ENCODE measurements at places on chromosomes 2 and 18. TPM values are rescaled to one million over a fixed set of nuclear protein-coding genes. Genes with fewer than 3 reads are reported as not detected.
A peak's percentile ranks its signal among the peaks of the same experiment; 100 is the strongest.

DNA sequence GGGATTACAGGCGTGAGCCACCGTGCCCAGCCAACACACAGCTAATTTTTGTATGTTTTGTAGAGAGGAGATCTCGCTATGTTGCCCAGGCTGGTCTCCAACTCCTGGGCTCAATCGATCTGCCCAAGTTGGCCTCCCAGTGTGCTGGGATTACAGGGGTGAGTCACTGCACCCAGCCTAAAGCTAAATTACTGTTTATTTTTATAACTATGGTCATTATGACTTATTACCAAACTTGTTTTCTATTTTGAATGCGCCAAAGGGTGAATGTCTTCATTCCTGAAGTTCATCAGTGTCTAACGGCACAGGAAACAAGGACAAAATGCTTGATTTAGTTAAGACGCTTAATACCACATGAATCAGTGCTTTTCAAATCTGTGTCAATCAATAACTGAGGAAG is 38.9 kb upstream of the GREB1L start:
- H3K36me3 ChIP-seq = no peaks in the 10 kb centered on the region
- no peaks in the 10 kb centered on the region for H3K27me3 ChIP-seq
- H3K27ac ChIP-seq = no peak overlapping the region
- H3K4me1 ChIP-seq = no peaks in the 10 kb centered on the region
- no peak overlapping the region for H3K4me3 ChIP-seq
- no peak for DNase-seq

GRCh38 chr2:138504092-138504491 is 2.5 kb downstream of the SPOPL start:
- H3K36me3 ChIP-seq = no peaks in the 10 kb centered on the region
- H3K27me3 ChIP-seq = no peaks in the 10 kb centered on the region
- H3K4me1 ChIP-seq = peaks cover 6% of the 10 kb centered on the region
- no peak for DNase-seq
- peak overlapping the region; percentile 13 for H3K27ac ChIP-seq

- H3K36me3 ChIP-seq = no peaks in the 10 kb centered on the region
Measured at GRCh38 chr2:72570413-72570812, 255.4 kb downstream of the EXOC6B start.

DNA sequence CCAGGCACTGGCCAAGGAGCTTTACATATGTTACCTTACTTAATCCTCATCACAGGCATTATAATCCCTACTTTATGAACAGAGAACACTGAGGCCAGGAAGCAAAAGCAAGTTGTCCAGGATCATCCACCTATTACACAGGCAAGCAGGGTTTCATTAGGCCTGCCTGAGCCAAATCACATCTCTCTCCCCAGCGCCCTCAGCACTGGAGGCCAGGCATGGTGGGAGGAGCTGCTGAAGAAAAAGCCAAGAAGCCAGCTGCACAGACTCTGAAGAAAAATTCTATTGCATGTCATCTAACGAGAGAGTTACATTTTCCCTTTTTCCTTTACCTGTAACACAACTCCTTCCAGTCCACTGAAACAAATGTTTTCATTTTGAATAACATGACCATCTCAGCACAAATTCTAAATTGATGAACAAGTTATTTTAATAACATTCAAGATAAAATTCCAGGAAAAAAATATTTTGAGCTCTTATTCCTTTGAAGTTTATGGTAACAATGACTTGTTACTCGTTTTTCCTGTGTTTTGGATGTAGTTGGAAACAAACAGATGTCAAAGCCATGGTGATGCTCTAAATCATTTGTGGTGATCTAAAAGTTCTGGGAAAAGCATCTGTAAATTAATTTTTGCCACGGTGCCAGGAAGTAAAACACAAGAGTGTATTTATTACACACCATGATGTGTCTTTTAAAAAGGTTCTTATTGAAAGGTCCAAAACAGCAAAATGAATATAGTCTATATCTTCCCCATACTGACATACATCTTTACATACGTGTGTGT is 139.0 kb upstream of the ITGB6 start:
- no peaks in the 10 kb centered on the region for H3K27me3 ChIP-seq
- H3K4me1 ChIP-seq = no peaks in the 10 kb centered on the region
- no peak overlapping the region for H3K4me3 ChIP-seq
- H3K27ac ChIP-seq = no peak overlapping the region
- no peak for DNase-seq

Gene HOXD13
- total RNA-seq = 0.77 TPM

Gene SPC25
- total RNA-seq = 16.0 TPM

GRCh38 chr2:192035731-192036442 is 158.8 kb downstream of the TMEFF2 start:
- H3K27me3 ChIP-seq = no peaks in the 10 kb centered on the region
- no peak for DNase-seq
- no peak overlapping the region for H3K4me3 ChIP-seq
- no peak overlapping the region for H3K27ac ChIP-seq
- H3K36me3 ChIP-seq = no peaks in the 10 kb centered on the region

Gene LYG1
- total RNA-seq = 0.96 TPM

GRCh38 chr2:237259201-237259600 is 154.8 kb downstream of the COL6A3 start:
- no peaks in the 10 kb centered on the region for H3K36me3 ChIP-seq
- no peaks in the 10 kb centered on the region for H3K4me1 ChIP-seq
- no peak for DNase-seq
- H3K4me3 ChIP-seq = no peak overlapping the region

- no peak for DNase-seq
- H3K4me1 ChIP-seq = no peaks in the 10 kb centered on the region
- H3K27me3 ChIP-seq = no peaks in the 10 kb centered on the region
Measured at GRCh38 chr2:57504787-57505186, 541.8 kb upstream of the VRK2 start.

DNA sequence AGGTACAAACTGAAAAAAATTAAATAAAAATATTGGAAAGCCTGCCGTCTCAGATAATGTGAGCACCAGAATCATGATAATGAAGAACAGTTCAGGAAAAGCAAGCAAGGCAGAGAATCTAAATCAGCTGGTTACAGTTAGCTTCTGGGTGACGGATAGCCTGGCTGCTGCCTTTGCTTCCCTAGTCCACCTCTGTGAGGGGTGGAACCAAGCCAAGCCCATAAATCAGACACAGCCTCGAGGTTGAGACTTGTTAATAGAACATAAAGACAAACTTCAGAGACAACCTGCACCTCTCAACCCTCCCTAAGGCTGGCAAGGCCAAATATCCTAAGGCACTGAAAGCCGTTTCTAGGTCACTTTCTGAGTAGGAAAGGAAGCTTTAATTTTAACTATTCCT is 334.7 kb upstream of the SLC39A10 start:
- no peaks in the 10 kb centered on the region for H3K36me3 ChIP-seq
- no peak overlapping the region for H3K4me3 ChIP-seq
- no peak overlapping the region for H3K27ac ChIP-seq
- H3K27me3 ChIP-seq = no peaks in the 10 kb centered on the region
